ENCODE measurements at places on chromosomes 7 and 10.

DNA sequence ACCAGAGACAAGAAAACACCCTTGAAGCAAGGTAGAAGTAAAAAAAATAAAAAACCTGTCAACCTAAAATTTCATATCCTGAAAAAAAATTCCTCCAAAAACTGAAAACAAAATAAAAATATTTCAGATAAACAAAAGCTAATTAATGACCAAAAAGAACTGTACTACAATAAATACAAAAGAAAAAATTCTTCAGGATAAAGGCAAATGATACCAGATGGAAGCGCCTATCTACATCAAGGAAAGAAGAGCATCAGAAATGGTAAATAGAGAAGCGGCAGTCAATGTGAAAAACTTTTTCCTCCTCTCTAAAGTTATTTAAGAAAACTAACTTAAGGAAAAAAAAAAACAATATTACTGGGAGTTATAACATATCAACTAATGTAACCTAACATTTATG lies 79.8 kb downstream of the RSU1 start:
- DNase-seq: no peak

- no peak for DNase-seq
These were observed 38.9 kb downstream of the PARD3 start for GRCh38 chr10:34776090-34776690.

DNA sequence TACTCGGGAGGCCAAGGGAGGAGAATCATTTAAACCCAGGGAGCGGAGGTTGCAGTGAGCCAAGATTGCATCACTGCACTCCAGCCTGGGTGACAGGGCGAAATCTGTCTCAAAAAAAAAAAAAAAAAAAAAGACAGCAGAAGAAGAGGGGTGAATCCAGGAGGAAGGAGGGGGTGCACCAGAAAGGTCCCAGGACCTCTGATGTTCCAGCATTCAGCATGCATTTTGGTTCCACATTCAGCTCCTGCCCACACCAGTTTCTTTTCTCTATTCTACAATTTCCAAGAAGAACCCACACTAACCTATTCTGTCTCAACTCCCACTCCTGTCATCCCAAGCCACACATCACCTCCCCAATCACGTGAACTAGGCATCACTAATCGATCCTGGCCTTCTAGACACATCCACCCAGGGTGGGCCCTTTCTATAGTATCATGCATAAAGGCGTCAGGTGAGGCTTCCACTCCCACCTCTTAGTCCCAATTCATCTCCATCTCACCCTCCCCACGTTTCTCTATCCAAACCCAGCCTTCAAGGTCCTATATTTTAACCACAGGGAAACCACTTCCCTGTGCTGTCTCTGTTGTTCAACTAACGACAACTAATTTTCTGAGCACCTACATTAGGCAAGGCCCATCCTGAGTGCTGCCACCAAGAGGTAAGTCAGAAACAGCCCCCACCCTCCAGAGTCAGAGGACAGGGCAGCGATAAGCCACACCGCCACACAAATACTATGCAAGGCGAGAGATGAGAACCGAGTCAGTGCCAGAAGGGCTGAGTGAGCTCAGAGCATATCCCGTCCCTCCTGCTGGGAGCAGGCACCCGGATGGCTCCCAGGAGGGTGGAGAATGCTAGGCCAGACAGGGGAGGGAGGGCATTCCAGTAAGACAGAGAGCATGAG lies 2.2 kb downstream of the ANXA11 start:
- DNase-seq: no peak

DNA sequence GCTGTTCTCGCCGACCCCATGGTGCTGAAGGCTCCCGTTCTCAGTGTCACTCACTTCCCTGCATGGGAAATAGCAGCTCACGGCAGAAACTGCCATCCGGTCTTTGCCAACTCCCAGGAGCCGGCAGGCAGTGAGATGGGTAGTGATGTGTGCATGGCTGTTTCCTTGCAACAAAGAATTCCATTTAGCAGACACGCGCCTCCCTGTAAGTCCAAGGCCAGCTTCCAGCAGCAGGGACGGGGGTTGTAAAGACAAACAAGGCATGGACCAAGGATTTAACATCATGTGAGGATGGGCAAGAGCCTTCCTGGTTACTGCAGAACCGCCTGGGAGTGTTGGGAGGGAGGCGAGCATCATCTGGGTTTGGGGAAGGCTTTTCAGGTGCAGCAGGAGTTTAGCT lies 273.1 kb downstream of the GLRX3 start:
- DNase-seq: no peak

DNA sequence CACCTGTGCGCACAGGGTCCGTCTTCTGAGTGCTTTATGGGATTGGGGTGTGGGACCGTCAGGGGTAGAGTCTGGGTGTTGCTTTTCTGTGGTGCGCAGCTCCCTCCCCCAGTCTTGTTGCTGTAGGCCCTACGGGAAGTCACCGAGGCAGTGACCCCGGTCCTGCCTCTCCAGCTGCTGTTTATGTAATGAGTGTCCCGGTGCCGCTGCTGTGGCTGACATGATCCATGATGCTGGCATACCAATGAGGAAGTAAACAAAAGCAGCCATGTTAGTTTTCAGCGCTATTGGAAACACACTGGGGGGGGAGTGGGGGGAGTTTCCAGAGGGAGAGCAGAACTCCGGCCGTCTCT lies 1.1 kb downstream of the TRIM8 start:
- DNase-seq: no peak

GRCh38 chr10:46520941-46521340 lies 35.5 kb downstream of the GPRIN2 start:
- DNase-seq: no peak

DNA sequence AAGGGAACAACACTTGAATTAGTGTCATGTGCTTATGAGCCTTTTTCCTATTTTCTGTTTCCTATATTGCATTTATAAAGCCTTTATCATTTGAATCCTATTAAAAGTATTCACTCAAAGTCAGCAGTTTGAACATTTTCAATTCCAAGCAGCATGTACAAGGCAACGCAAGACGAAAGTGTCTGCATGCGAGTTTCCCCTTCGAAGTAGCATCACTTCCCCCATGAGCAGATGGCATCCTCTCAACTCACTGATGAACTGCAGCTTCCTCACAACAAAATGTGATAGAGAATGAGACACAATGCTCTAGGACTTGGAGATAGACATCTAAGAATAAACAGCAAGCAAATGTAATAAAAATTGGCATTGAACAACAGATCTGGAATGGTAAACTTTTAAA lies 270.7 kb downstream of the PRPF18 start:
- DNase-seq: no peak

DNA sequence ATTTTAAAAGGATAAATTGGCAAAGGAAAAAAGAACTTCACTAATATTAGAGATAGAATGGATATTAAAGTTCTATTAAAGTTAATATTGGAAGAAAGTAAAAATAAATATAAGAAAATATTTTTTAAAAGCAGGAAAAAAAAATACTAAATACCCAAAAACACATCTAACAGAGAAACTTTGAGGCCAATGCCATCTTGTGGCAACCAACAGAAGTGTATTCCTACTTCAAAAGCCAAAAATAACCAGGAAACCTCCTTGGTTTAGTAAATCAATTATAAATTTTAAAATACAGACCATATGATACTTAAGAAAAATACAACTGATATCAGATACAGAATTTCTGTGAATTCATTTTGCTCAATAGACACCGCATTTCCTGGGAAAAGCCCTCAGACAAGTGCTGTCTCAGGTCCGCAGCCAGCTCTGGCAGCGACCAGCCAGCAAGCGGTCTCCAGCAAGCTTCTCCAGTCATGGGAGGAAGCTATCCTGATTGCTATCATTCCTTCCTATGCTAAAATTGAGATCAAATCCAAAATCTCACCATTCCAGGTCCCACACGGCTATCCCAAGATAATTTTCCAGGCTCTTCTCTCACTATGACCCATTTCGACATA lies 65.3 kb downstream of the LMBR1 start:
- no peak for DNase-seq

All from epithelial cell of prostate (primary cell).